ENCODE measurements at places on chromosomes 3 and 15. TPM values are rescaled to one million over a fixed set of nuclear protein-coding genes. Genes with fewer than 3 reads are reported as not detected.

DNA sequence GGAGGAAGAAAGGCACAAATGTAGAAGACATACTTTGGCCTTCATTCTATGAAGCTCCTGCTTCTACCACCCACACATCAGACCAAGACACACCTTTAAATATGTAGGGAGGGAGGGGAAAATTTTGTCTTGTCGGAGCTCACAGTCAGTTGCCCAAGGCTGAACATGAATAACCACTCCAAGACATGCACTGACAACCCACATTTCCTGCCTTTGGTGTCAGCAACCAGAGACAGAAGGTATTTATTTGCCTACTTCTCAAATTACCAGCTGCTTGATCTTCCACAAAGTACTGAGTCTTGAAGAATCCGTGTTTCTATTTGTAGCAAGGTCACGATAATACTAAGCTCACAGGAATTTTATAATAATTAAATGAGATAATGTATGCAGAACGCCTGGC, 169.7 kb downstream of the KCNMB2 start:
- no peak overlapping the region for H3K4me3 ChIP-seq
- H3K36me3 ChIP-seq, result no peaks in the 10 kb centered on the region
- peaks cover 20% of the 10 kb centered on the region for H3K4me1 ChIP-seq
- no peaks in the 10 kb centered on the region for H3K27me3 ChIP-seq
- DNase-seq, result no peak
- no peak overlapping the region for H3K27ac ChIP-seq

DNA sequence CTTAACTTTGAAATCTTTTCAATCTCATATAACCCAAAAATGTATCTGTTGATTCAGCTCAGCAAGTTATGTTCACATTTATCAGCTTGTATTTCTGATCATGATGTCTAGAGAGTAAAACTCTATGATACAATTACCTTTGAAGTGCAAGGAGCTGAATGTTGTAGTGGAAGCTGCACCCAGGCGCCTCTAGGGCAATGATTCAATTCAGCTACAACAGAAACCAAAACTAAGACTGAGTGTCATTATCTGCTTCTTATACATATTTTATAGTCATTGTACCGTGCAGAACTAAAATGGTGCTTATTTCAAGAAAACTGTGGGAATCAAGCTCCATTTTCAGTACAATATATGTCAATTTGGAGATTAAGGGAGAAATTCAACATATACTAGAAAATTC, 1237.5 kb downstream of the ZPLD1 start:
- DNase-seq, result no peak
- H3K36me3 ChIP-seq, result no peaks in the 10 kb centered on the region
- no peak overlapping the region for H3K4me3 ChIP-seq
- H3K27ac ChIP-seq, result no peak overlapping the region
- H3K27me3 ChIP-seq, result no peaks in the 10 kb centered on the region

- H3K27ac ChIP-seq, result no peak overlapping the region
- H3K4me3 ChIP-seq, result no peak overlapping the region
- peaks cover 48% of the 10 kb centered on the region for H3K4me1 ChIP-seq
- no peaks in the 10 kb centered on the region for H3K27me3 ChIP-seq
- DNase-seq, result no peak
Observed at GRCh38 chr3:108219336-108219735, 2.9 kb downstream of the IFT57 start.

- no peak overlapping the region for H3K4me3 ChIP-seq
- no peaks in the 10 kb centered on the region for H3K4me1 ChIP-seq
- no peak overlapping the region for H3K27ac ChIP-seq
- DNase-seq, result no peak
- H3K27me3 ChIP-seq, result no peaks in the 10 kb centered on the region
Observed at GRCh38 chr15:66982816-66983215, 82.6 kb upstream of the SMAD3 start.

The PLCB2 gene
- 14.0 TPM for total RNA-seq

DNA sequence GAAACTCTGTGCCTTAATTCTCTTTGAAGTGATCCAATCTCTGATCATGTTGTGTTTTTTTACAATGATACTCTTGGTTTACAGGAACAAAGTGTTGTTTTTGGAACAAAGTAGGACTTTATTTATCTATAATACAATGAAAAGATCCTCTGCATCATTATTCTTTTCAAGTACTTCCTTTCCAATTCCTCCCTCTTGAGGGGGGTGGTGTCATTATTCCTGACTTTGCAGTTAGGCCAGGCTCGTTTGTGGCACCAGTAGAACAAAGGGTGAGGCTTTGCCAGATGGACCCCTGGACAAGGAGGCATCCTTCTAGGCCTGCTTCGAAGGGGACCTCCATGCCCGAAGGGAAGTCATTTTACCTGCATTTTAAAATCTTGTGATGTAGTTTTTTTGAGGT, 41.7 kb upstream of the ZBTB38 start:
- DNase-seq, result no peak
- no peaks in the 10 kb centered on the region for H3K4me1 ChIP-seq
- no peaks in the 10 kb centered on the region for H3K27me3 ChIP-seq
- H3K27ac ChIP-seq, result no peak overlapping the region

- H3K36me3 ChIP-seq, result no peaks in the 10 kb centered on the region
- H3K27ac ChIP-seq, result no peak overlapping the region
- no peaks in the 10 kb centered on the region for H3K27me3 ChIP-seq
- H3K4me3 ChIP-seq, result no peak overlapping the region
Observed at GRCh38 chr15:64187396-64188191, 24.8 kb upstream of the PPIB start.

- H3K27ac ChIP-seq, result no peak overlapping the region
- H3K36me3 ChIP-seq, result no peaks in the 10 kb centered on the region
- DNase-seq, result no peak
- H3K27me3 ChIP-seq, result no peaks in the 10 kb centered on the region
- no peak overlapping the region for H3K4me3 ChIP-seq
Observed at GRCh38 chr3:33993631-33994030, 195.2 kb downstream of the PDCD6IP start.

DNA sequence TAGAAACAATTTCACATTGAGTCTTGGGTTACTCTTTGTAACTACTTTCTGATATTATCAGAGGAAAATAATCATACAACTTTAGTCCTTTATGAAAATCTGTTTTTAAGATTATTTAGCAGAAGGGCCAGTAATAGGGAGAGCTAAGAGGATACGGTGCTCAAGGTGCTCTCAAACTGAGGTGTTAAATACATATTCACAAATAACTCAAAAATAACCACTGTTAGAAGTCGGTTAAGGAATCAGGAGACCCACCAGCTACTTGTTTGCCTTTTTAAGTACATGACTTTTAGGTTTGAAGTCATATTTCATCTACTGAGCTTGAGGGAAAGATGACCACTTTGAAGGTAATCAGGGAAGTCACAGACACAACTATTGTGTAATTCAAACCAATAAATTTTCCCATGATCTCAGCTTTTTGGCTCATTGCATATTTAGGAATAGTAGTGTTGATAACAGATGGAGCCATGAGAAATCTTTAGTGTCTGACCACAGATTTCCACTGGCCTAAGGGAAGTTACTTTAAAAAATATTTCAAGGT, 1.4 kb upstream of the RSRC1 start:
- H3K4me1 ChIP-seq, result peaks cover 57% of the 10 kb centered on the region
- H3K27ac ChIP-seq, result no peak overlapping the region
- no peaks in the 10 kb centered on the region for H3K36me3 ChIP-seq
- DNase-seq, result no peak
- no peak overlapping the region for H3K4me3 ChIP-seq
- H3K27me3 ChIP-seq, result peaks cover 20% of the 10 kb centered on the region

GRCh38 chr3:160192310-160193029, 32.8 kb upstream of the C3orf80 start:
- no peaks in the 10 kb centered on the region for H3K27me3 ChIP-seq
- no peaks in the 10 kb centered on the region for H3K4me1 ChIP-seq
- DNase-seq, result peak; percentile 71
- no peak overlapping the region for H3K27ac ChIP-seq
- no peak overlapping the region for H3K4me3 ChIP-seq

The TEX55 gene
- not detected for total RNA-seq

The EIF2B5 gene
- total RNA-seq, result 30.2 TPM

GRCh38 chr15:81569286-81570080, 195.5 kb upstream of the TMC3 start:
- H3K36me3 ChIP-seq, result no peaks in the 10 kb centered on the region
- no peak for DNase-seq
- H3K27me3 ChIP-seq, result no peaks in the 10 kb centered on the region
- no peaks in the 10 kb centered on the region for H3K4me1 ChIP-seq
- H3K27ac ChIP-seq, result no peak overlapping the region

GRCh38 chr3:72938471-72939265, 50.8 kb downstream of the GXYLT2 start:
- no peak overlapping the region for H3K4me3 ChIP-seq
- peak overlapping the region; percentile 43 for H3K27ac ChIP-seq
- DNase-seq, result peak; percentile 97
- H3K4me1 ChIP-seq, result peaks cover 12% of the 10 kb centered on the region
- no peaks in the 10 kb centered on the region for H3K36me3 ChIP-seq
- H3K27me3 ChIP-seq, result no peaks in the 10 kb centered on the region

DNA sequence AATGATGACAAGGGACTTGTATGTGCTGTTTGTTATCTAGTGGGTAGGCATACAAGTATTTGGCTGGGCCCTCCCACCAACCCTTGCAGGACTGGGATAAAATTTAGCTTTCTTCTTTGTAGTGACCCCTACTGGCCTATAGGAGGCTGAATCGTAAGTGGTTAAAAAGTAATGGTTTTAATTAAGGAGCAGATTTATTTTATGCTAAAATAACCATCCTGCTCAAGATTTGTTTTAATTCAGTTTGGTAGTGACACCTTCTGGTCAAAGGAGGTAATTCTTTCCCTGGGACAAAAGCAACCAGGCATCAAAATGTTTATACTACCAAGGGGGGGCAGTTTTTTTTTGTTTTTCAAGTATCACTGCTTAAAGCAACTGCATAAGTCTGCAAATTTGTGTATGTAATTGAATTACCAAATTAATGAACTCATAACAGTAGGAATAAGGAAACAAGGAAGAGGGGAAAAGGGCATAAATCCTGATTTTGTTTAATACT, 70.7 kb downstream of the TOP2B start:
- no peak overlapping the region for H3K4me3 ChIP-seq
- H3K27ac ChIP-seq, result no peak overlapping the region
- DNase-seq, result peak; percentile 75
- no peaks in the 10 kb centered on the region for H3K36me3 ChIP-seq

The MITF gene
- 57.7 TPM for total RNA-seq

GRCh38 chr3:156605686-156606605, 51.0 kb upstream of the SSR3 start:
- peaks cover 22% of the 10 kb centered on the region for H3K4me1 ChIP-seq
- DNase-seq, result no peak
- H3K4me3 ChIP-seq, result peak overlapping the region; percentile 52
- H3K36me3 ChIP-seq, result no peaks in the 10 kb centered on the region
- H3K27me3 ChIP-seq, result no peaks in the 10 kb centered on the region

DNA sequence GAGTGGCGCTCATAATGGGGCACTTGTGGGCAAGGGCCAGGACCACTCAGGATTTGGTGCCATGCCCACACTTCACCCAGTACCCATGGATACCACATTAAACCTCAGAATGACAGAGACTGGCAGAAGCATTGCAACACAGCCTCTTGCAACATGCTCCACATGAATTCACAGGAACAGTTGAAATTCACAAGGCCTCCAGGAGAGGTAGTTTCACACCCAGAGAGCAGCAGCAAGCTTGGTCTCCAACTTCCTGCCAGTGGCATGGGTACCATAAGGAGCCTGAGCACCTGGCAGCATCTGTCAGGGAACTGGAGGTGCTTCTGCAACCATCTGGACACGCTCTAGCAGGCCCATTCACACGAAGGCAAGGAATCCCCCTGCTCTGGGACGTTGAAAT, 101.0 kb downstream of the OSBPL10 start:
- no peak for DNase-seq
- no peak overlapping the region for H3K27ac ChIP-seq
- H3K4me3 ChIP-seq, result no peak overlapping the region

DNA sequence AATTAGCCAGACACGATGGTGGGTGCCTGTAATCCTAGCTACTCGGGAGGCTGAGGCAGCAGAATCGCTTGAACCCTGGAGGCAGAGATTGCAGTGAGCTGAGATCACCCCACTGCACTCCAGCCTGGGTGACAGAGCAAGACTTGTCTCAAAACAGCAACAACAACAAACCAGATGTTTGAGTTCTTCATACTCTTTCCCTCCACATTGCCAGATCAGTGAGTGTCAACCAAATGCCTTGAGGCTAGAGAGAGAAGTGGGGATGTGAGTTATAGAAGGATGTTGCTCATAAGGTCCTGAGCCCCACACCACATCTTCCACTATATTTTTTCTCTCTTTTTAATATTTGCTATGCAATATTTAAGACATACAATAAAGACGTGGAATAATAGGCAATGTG, 19.8 kb downstream of the MAPKBP1 start:
- no peak for DNase-seq
- no peaks in the 10 kb centered on the region for H3K27me3 ChIP-seq
- H3K4me3 ChIP-seq, result no peak overlapping the region
- peaks cover 89% of the 10 kb centered on the region for H3K4me1 ChIP-seq
- H3K27ac ChIP-seq, result peak overlapping the region; percentile 42
- H3K36me3 ChIP-seq, result no peaks in the 10 kb centered on the region

The AMOTL2 gene
- 60.6 TPM for total RNA-seq

GRCh38 chr3:54357301-54357700, 234.9 kb downstream of the CACNA2D3 start:
- no peak overlapping the region for H3K27ac ChIP-seq
- no peak for DNase-seq
- no peaks in the 10 kb centered on the region for H3K36me3 ChIP-seq
- H3K4me1 ChIP-seq, result peaks cover 34% of the 10 kb centered on the region

The GPR176 gene
- total RNA-seq, result 5.4 TPM

The BNIP2 gene
- 83.2 TPM for total RNA-seq

The IGSF11 gene
- 3.4 TPM for total RNA-seq

GRCh38 chr15:51721199-51721960, 16.1 kb downstream of the LYSMD2 start:
- H3K4me3 ChIP-seq, result no peak overlapping the region
- H3K4me1 ChIP-seq, result peaks cover 22% of the 10 kb centered on the region
- H3K27ac ChIP-seq, result no peak overlapping the region
- no peaks in the 10 kb centered on the region for H3K36me3 ChIP-seq
- no peak for DNase-seq
- no peaks in the 10 kb centered on the region for H3K27me3 ChIP-seq

DNA sequence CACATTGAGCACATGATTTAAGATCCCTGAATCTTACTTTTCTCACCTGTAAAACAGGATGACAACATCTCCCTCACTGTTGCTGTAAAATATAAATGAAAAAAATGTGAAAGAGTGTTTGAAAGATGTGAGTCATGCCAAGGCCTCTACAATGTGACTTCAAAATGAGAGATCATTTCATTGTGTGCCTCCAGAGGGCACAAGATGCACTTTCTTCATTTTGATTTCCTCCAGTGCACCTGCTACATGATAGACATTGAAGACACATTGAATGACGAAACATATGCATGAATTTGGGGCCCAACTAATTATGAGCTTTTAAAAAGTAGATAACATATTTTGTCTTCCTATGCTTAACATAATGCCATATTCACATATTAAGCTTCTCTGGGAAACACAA, 170.3 kb downstream of the MOBP start:
- no peaks in the 10 kb centered on the region for H3K4me1 ChIP-seq
- H3K36me3 ChIP-seq, result no peaks in the 10 kb centered on the region
- H3K4me3 ChIP-seq, result no peak overlapping the region
- DNase-seq, result no peak
- no peaks in the 10 kb centered on the region for H3K27me3 ChIP-seq

GRCh38 chr3:27791956-27792355, 69.8 kb upstream of the EOMES start:
- no peaks in the 10 kb centered on the region for H3K4me1 ChIP-seq
- no peaks in the 10 kb centered on the region for H3K36me3 ChIP-seq
- DNase-seq, result no peak
- no peak overlapping the region for H3K4me3 ChIP-seq

The GHRL gene
- total RNA-seq, result not detected
